Large intestine (tissue), 12 donors: ENCODE measurements at places on chromosomes 16 and 17.

- DNase-seq, result peak; percentile 94
Observed at GRCh38 chr16:89489040-89489897, 1.1 kb downstream of the ANKRD11 start.

DNA sequence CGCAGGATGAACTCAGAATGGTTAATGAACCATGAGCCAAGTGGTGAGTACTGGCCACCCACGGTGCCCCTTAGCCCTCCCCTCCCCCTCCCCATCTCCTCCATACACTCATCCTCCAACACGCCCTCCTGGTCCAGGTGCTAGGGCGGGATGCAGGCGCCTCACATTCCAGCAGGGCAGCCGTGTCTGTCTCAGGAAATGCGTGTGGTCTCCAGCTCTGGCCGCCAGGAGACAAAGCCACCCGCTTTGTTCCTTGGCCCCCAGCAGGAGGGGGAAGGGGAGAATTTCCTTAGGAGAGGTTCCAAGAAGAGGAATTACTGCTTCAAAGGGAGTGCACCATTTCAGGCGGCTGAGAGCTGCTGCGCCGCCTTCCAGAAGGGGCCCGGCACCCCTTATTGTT lies 29.7 kb upstream of the RMI2 start:
- no peak for DNase-seq

DNA sequence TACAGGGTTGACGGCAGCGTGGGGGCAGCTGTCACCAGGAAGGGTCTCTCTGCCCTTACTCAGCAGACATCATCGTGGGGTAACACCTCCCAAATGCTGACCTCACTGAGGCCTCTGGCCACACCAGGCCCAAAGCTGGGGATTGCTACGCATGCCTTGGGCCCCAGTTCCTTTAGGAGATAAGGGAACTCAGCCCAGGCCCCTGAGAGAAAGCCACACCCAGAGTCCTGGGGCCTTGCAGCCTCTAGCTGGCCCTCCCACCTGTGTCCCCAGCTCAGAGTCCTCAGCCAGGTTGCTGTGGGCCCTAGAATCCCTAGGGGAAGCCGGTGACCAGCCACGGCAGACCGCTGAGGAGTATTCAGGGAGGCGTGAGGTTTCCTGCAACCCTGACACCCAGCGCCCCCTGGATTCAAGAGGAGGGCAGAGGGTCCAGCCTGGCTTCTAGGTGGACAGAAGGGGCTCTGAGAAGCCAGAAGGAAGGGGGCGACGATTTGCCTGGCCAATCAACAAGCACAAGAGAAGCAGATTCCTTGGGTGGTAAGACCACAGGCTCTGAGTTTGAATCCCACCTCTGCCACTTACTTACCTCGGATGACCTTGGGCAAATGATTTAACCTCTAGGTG lies 10.3 kb upstream of the GINS2 start:
- DNase-seq, result peak; percentile 68

DNA sequence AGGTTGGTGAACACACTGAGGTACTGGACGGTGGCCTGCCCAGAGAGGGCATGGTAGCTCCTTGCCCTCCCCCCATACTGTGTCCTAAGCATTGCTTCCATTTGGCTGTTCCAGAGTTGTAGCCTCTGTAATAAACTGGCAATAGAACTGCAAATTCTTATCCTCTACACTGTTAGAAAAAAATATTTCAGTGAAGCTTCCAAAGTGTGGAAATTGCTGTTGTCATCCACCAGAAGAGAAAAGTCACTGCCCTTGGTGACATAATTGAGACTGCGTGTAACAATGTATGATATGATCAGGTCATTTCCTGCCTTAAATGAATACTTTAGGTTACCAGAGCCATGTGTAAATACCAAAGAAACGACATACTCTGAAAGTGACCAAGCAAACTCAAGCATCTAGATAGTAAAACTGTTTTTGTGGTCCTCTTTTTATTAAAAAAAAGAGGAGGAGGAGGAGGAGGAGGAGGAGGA lies 65.9 kb downstream of the CEP95 start:
- DNase-seq, result peak; percentile 13

GRCh38 chr17:12599186-12599920 lies 66.3 kb upstream of the MYOCD start:
- DNase-seq, result no peak

DNA sequence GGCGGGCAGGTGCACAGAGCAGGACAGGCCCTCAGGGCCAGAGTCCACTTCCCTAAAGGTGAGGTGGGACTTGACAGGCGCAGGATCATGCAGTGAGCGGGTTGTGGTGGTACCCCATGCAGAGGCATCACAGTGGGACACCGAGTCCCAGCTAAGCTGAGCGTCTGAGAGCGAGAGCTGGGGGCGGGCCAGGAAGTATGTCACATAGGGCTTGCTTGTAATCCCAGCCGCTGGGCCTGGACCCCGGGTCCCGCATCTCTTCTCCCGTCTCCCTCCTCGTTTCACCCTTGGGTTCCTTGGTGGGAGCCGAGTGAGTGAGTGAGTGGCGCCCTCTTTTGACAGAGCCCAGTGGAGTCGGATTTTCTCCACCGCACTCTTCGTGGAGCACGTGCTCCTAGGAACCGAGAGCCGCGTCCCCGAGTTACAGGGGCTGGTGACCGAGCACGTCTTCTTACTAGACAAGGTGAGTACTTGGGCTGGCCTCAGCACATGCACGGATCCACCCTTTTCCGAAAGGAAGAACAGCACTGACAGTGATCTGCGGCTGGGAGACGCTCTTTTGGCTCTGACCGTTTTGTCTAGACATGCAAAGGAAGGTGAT lies 50.8 kb upstream of the ENDOV start:
- DNase-seq, result no peak

GRCh38 chr16:87424266-87424665 lies 32.1 kb downstream of the MAP1LC3B start:
- DNase-seq, result no peak

DNA sequence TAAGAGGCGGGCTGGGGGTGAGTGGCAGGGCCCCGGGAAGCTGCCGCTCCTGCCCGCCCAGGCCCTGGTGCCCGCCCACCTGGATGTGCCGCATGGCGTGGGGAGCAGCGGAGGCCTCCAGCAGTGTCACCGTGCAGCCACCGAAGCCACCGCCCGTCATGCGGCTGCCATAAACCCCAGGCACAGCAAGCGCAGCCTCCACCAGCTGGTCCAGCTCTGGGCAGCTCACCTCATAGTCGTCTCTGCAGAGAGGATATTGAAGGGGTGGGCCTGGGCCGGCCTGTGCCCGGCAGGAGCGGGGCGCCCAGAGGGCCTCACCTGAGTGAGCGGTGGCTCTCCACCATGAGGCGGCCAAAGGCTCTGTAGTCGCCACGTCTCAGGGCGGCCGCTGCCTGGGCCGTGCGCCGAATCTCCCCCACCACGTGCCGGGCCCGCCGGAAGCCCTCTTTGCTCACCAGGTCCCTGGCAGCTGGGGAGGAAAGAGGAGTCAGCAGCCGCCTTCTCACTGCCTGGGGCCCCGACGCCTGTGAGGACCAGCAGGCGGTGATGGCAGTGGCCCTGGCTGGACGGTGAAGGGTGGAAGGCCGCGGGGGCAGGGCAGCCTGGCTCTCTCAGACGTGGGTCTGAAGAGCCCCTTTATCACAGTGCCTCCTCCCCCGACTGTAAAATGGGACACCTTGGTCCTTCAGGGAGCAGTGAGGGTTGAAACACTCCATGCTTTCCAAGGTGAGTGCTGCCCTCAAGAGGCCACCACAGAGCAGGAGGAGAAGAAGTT lies 6.7 kb downstream of the GALK1 start:
- no peak for DNase-seq

- DNase-seq, result no peak
Observed at GRCh38 chr16:84986102-84986501, 25.2 kb downstream of the ZDHHC7 start.

DNA sequence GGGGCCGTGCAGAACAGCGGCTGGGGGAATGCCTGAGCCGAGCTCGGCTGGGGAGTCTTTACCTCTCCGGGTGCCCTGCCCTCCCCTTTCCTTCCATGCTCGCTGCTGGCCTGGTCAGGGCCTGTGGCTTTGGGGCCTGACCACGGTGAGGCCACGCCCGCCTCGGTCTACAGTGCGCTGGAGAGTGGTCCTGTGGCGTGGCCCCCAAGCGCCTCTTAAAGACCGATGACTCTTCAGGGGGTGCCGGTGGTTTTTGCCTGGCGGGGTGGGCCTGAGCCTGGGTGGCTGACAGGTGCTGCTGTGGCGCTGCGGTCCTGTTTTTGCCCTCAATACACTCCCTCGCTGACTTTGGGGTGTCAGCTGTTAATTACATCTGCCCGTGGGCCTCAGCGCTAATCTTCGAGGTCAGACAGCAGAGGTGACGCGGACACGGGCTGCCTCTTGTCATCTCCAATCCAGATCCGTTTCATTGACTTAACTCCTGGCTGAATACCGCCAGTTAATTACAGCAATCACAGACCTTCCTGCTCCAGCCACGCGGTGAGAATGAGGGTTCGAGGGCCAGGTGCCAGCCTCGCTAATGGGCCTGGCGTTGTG lies 29.7 kb downstream of the GSE1 start:
- DNase-seq, result no peak

DNA sequence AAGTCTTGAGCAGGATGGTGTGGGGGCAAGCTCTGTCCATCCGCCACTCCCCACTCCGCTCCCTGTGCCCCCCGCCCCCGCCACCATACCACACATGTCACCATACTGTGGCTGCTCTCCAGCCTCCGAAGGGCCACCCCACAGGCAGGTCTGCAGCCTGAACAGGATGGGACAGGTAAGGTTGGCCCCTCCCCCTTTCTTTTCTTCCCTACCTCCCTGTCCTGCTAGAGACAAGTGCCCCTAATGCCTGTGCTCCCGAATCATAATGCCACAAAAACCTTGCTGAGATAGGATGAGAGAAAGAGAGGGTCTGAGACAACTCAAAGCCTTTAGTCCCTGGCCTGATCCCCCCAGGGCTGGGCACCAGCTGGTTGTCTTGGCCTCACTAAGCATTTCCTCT lies 84.7 kb downstream of the SDK2 start:
- DNase-seq, result no peak

GRCh38 chr16:56198006-56198754 lies 6.9 kb downstream of the GNAO1 start:
- no peak for DNase-seq

DNA sequence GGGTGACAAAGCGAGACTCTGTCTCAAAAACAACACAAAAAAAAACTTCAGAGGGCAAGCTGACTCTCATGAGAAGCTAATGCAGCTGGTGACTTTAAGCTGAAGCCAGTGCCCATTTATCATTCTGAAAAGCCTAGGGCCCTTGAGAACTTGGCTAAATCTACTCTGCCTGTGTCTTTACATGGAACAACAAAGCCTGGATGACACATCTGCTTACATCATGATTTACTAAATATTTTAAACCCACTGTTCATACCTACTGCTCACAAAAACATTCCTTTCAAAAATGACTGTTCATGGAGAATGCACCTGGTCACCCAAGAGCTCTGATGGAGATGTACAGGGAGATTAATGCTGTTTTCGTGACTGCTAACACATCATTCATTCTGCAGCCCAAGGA lies 6.1 kb upstream of the ALOX12 start:
- DNase-seq, result no peak

GRCh38 chr16:55660828-55661227 lies 5.0 kb downstream of the SLC6A2 start:
- DNase-seq, result no peak

GRCh38 chr16:3646348-3646920 lies 8.1 kb upstream of the DNASE1 start:
- DNase-seq, result peak; percentile 85

GRCh38 chr17:72397687-72398086 lies 276.9 kb downstream of the SOX9 start:
- no peak for DNase-seq

DNA sequence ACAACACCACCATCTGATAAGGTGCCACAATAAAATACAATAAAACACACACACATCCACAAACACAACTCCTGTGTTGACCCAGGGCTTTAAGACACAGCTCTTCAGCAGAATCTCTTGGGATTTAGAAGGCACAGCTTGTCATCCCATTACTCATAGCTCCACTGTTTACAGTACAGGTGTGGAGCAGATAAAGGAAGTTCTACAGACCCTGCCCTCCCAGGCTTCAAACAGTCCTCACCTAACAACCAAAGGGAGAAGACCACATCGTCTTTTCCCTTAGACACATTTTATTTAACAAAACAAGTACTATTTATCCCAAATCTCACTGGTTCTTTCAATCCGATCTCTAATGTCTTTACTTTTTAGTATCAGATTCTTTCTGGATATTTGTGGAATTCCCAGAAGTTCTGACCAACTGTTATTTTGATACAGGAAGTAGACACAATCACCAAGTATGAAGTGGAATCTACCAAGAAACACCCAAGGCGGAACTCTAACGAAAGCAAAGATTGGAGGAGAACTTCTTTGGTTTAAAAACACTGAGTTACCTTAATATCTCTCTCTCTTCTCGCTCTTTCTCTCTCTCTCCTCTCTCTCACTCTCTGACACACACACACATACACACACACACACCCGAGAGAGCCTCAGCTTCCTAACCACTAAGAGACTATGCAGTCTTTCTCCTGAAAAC lies 46.1 kb downstream of the CYTH1 start:
- peak; percentile 92 for DNase-seq

DNA sequence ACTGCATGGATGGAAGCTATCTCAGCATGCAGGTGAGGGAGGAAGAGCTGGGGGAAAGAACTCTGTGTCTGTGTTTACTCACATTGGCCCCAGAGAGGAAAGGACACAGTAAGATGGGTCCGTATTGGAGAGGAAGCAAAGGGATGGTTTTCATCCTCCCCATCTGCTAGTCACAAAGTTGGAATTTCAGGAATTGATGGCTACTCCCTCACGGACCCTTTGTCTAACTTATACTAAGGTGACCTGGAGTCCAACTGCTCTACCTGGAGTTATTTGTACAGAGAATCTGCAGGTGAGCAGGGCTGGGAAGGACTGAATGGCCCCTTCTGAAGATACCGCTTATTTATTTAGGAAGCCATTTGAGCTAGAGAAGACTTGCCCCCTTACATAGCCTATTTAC lies 55.1 kb downstream of the WNT3 start:
- no peak for DNase-seq

DNA sequence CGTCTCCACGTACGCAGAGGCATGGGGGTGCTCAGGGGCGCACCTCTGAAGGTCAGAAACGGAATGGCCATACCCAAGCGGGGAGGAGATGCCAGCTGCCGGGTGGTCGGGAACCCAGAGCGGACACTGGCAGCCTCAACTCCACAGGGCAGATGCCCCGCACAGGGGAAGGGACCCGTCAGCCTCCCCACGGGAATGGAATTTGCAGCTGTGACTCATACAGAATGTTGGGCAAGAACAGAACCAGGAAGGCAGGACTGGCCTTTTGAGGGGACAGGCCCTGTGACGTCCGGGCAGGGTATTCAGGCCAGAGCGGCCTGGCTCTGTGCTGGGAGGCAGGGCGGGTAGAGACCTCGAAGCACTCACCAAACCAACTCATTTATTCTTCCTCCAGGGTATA lies 7.5 kb downstream of the TK1 start:
- DNase-seq, result no peak

DNA sequence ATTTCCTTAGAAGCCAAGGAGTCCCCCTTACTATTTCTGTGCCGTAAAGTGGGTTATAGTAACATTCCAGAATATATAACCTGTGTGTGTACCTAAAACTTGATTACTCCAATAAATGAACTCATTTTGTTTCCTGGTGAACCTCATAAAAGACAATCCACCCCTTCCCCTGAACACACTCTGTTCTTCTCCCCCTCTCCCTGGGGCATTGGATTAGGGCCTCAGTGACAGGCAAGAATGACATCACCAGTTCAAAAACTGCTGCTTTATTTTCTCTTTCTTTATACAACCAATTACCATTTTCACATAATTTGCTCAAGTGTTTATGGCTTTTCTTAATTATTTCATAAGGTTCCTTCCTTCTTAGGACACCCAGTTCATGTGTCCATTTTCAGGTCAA lies 17.4 kb downstream of the AARSD1 start:
- DNase-seq, result no peak
